ENCODE measurements at places on chromosomes 7 and 10. TPM values are rescaled to one million over a fixed set of nuclear protein-coding genes. Genes with fewer than 3 reads are reported as not detected.

GATA3 gene
- 1.6 TPM for total RNA-seq

CUBN gene
- total RNA-seq: 14.3 TPM

CFAP46 gene
- total RNA-seq: 7.5 TPM

ANKRD30A gene
- not detected for total RNA-seq

MYH16 gene
- not detected for total RNA-seq

SH2D4B gene
- not detected for total RNA-seq

C10orf62 gene
- not detected for total RNA-seq

NUDT13 gene
- 1.5 TPM for total RNA-seq

ACTR3C gene
- total RNA-seq: 5.3 TPM

SSC4D gene
- total RNA-seq: 1.5 TPM
